CD4-positive, alpha-beta T cell treated with Interleukin-6 for 4 hours (primary cell): ENCODE measurements at places on chromosomes 6 and 20.

DNA sequence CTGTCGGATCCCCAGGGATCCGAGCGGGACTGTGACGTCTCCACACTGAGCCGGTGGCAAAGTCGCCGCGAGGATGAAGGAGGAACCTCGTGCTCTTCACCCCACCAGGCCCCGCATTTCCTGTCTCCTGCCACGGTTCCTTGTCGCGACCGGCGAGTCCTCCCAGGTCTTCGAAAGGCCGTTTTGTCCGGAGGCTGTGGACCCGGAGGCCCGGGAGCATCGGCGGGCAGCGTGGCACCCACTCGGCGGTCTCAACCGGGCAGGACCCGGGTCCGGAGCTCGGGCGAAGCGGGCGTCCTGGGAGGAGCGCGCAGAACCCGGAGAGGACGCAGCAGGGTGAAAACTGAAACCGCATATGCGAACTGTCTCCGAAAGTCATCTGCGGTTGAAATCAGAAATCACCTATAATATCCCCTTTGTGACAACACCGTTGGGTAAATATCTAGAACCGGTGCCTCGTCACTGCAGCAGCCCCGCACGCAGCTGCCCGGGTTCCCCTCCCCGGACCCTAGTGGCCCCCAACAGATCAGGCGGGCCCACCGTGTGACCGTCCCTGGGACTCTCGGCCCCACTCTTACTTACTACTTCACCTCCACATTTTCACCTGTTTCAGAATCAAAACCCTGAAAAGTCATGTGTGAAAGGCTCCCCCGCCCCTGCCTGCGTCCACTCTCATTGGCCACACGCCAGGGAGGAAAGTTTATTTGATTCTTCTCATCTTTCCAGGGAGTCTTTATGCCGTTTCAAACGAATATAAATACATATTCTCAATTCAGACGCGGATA lies 3.1 kb upstream of the ULBP2 start:
- peak; percentile 40 for DNase-seq

DNA sequence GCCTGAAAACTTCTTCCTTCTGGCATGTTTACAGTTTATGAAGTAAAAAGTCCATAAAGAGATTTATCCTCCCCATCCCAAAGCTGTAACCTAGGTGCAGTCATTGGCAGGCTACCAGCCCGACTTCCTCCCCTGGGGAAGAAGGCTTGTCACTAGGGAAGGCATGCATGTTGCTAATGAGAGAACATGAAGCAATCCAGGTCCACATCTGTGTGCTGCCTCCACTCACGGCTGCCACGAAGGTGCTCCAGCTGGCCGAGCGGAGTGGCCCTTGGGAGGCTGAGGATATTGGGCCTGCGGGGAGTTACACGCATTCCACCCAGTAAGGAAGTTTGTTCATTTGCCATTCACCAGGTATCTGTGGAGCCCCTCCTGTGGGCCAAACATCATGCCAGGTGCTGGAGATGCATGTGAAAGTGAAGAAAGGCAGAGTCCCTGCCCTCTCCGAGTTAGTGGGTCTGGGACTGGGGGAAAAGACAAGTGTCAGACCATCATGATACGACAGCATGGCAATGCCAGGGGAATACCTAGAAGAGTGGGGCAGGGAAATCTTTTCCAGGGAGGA lies 257.0 kb downstream of the NRN1 start:
- DNase-seq, result no peak

GRCh38 chr20:1811621-1812498 lies 83.3 kb upstream of the SIRPA start:
- DNase-seq, result no peak

DNA sequence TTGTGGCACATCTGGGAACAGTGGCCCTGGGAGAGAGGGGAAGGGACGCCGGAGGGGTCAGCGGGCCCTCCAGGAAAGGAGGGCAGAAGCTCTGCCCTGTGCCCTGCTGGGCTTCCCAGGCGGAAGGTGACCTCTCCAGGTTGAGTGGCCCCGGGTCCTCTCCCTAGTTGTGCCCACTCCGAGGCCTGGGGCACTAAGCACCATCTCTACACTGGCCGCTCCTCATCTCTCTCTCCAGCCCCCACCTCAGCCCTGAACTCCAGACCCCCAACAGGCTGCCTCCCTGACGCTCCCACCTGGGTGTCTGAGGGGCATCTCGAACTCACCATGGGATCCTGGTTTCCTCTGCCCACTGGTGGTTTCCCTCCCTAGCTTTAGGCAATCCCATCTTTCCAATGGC lies 18.1 kb downstream of the KCNG1 start:
- no peak for DNase-seq

GRCh38 chr6:148416330-148416965 lies 73.8 kb downstream of the SASH1 start:
- no peak for DNase-seq

- no peak for DNase-seq
These were observed 13.1 kb downstream of the FAM184A start for GRCh38 chr6:119065382-119065781.

- no peak for DNase-seq
These were observed 259.0 kb downstream of the SYNE1 start for GRCh38 chr6:152378169-152378568.

- no peak for DNase-seq
These were observed 366.4 kb downstream of the KIF16B start for GRCh38 chr20:16206817-16207216.

GRCh38 chr6:160178271-160178670 lies 56.7 kb downstream of the SLC22A1 start:
- DNase-seq, result no peak

- peak; percentile 36 for DNase-seq
These were observed 19.5 kb upstream of the IER3 start for GRCh38 chr6:30763618-30764489.

DNA sequence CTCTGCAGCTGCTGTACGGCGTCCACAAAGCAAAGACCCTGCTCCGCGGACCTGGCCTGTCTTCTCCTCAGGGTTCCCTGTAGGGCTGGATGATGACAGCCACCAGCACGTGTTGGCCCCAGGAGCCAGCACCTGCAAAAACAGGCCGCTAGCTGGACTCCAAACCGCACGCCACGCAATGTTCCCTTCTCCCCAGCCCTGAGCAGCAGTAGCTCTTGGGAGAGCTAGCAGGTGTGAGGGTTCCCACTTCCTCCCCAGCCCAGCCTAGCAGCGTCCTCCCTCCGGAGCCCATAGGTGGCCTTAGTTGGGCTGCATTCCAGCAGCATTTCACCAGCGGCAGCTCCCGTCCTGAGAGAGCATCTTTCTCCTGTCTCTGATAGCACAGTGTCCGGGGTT lies 42.3 kb downstream of the DACT2 start:
- DNase-seq, result no peak

DNA sequence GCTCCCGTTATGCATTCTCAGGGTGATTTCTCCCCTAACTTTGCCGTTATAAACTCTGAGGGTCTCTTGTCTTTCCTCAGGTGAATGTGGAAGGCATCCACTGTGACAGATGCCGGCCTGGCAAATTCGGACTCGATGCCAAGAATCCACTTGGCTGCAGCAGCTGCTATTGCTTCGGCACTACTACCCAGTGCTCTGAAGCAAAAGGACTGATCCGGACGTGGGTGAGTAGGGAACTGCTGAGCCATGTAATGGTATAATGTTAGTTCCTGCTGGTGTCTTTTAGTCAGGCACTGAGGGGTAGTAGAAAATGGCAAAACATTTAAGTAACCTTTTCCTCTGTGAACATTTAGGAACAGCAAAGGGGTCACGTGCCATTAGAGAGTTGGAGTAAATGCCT lies 395.4 kb downstream of the ARHGAP18 start:
- no peak for DNase-seq

DNA sequence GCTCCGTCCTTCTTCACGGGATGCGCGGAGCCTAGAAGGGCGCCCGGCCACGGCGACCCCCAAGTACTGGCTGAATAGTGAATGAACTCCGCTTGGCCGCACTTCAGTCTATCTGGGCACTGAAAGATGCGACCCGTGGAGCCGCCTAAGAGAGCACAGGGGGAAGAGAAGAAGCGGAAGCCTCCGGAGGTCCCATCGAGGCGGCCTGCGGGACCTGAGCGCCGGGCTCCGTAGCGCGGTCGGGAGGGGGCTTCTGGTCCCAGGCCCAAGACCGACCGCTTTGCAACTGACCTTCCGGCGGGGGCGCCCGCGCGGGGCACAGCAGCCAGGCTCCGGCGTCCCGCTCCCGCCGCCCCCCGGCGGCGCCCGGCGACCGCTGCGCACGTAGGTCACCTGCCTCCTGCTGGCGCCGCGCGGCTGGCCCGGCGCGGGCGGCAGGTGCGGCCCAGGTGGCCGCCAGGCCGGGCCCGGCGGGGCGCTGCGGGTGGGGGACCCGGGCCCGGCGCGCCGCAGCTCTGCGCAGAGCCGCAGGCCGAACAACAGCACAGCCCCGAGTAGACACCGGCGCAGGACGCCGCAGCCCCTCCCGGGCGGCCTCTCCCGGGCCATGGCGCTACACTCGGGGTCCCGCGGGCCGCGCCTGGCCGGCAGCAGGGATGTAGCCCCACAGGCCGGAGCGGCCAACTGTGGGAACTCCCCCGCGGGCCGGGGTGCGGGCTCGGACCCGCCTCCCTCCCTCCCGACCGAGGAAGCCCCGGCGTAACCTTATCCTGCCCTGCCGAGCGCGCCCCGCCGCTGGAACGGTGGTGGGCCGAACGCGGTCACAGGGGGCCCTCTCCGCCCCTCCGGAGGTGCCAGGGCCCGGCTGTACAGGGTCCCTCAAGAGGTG lies at the start of gene METTL24:
Gene METTL24 (minus strand): TSS at position 686 of the 889 bp plus-strand sequence. CDS start 77 bp downstream, at position 609.
- DNase-seq, result peak; percentile 7

DNA sequence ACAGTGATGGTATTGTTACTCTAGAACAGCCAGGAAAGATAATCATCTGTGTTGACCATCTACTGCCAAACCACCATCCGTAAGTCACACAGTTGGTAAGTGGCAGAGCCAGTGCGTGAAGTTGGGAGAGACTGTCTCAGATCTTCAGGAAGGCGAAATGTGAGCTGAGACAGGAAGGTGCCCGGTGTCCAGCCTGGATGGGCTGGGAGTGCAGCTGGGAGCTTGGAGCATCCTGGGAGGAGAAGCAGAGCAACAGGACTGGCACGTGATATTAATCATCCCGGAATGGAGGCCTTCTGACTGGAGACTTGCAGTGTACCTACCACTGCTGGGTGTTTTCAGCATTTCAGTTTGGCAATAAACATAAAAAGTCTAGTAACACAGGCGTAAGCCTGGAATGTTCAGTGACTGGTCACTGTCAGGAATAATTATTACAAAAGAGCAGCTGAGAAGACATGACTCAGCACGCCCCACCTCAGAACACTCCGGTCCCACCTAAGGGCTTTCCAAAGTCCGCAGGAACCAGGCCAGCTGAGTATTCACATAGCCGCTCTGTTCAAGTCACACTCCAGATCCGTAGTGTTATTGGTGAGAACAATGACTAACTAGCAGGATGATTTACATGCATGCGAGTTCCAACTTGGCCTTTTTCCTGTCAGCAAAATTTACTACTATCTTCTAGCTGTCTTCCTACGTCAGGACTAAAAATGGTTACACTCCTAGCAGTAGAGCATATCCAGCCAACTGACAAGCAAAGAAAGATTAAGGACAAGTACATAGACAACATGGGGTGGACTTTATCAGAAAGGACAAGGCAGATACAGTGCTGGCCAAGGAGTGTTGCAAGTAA lies 45.1 kb upstream of the PNRC1 start:
- DNase-seq, result no peak

GRCh38 chr6:155328539-155329459 lies 14.5 kb upstream of the TFB1M start:
- DNase-seq, result peak; percentile 5

DNA sequence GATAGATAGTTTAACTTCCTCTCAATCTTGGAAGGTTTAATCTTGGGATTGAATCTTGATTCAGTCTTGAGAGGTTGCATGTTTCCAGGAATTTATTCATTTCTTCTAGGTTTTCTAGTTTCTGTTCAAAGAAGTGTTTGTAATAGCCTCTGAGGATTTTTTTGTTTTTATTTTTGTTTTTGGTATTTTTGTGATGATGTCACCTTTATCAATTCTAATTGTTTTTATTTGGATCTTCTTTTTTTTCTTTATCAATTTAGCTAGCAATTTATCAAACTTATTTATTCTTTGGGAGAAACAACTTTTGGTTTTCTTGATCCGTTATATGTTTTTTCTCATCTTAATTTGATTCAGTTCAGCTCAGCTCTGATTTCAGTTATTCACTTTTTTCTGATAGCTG lies 41.5 kb upstream of the ADGRB3 start:
- DNase-seq, result no peak

DNA sequence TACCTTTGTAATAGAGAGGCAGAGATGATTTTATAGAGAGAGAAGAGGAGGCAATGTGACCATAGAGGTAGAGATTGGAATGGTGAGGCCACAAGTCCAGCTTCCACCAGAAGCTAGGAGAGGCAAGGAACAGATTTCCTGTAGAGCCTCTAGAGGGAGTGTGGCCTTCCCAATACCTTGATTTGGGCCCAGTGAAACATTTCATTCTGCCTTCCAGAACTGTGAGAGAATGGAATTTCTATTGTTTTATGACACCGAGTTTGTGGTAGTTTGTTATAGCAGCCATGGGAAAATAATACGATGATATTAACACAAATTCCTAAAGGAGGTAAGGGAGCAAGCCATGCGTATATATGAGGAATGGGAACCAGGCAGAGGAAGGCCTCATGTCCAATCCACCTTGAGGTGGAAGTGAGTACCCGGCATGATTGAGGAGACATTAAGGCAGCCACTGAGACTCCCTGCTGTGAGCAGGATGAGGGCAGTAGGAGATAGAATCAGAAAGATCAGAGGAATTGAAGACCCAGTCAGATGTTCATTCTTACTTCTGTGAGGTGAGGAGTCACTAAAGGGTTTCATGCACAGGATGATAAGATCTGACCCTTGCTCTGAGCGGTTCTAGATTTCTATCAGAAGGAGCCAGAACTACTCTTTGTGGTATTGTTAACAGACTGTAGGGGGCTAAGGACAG lies 636.3 kb upstream of the IMPG1 start:
- no peak for DNase-seq

DNA sequence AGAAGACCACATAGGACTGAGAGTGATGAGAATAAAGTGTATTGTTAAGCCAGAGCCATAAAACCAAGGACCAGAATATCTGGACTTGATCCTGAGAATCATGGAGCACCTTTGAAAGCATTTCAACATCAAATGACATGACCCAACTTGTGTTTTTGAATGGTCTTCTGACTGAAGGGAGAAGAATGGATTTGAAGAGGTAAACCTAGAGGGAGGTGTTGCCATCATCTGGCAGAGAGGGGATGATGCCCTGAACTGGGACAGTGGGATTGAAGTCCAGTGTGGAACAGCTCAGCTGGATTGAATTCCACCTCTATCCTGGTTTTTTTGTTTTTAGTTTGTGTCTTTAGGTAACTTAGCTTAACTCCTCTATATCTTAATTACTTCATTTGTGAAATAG lies 570.0 kb downstream of the TBC1D32 start:
- no peak for DNase-seq
